ENCODE measurements at places on chromosomes 2 and 18.

- no peaks in the 10 kb centered on the region for H3K36me3 ChIP-seq
- no peak overlapping the region for H3K27ac ChIP-seq
- no peak for DNase-seq
- H3K4me3 ChIP-seq: no peak overlapping the region
These were observed 248.9 kb downstream of the TCF4 start for GRCh38 chr18:55338978-55339650.

DNA sequence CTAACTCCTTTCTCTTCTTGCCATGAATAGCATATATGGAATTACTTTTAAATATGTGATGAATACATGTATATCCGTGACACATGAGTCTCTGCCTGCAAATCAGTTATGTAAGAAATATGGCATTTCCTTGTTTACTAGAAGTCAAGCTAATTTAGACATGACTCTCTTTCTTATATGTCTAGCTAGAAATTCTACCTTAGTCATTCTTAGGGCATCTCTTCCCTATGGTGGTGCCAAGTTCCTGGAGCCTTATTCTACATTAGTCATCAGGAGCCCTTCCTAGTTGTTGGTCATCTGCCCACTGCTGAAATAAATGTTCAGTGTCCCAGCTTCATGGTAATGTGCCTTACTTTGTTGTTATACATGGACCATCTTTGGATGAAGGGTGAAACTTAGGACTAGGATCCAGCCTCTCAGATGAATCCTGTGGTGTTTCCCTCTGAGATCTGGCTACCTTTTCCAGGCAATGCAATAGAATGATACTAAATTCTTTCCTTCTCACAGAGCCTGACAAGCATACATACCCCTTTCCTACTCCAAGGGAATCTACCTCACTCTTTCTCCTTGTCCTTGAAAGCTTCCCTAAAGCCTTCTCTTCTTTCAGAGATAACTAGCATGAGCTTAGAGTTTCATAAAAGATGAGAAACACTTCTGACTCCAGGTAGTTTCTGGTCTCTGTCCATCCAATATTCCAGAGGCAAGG, 415.3 kb upstream of the VWC2L start:
- H3K4me3 ChIP-seq: no peak overlapping the region
- no peak overlapping the region for H3K27ac ChIP-seq
- DNase-seq: no peak

DNA sequence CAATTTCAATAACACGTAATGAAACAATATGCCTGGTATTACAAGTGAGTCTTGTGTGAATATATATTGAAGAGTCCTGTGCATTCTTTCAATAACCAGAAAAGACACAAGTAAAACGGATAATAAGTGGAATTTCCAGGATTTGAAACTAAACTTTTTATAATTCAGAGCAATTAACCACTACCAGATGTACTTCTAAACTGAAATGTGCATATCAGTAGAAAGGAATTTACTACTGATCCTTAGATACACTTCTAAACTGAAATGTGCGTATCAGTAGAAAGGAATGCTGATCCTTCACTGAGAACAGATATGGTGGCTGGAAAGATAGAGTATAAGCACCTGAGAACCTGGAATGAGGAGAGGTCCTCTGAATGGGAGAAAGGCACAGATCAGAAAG, 470.9 kb upstream of the SPHKAP start:
- H3K36me3 ChIP-seq: no peaks in the 10 kb centered on the region
- no peak overlapping the region for H3K4me3 ChIP-seq
- DNase-seq: no peak
- no peaks in the 10 kb centered on the region for H3K27me3 ChIP-seq

DNA sequence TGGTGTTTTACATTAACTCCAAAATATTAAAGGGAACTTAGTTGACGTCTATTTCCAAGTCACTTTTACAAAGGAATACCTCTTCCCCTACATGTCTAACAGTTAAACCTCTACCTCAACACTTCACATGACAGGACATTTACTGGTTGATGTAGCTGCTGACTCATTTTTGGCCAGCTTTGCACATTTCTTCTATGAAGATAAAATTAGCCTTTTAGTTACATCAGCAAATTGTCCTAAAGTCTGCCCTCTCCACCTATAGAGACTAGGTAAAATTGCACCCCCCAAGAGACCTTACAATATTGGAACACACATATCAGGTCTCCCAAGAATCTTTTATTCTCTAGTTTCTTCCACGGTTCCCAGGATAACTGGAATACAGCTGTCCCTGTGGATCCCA, 10.1 kb upstream of the CERS6 start:
- H3K27me3 ChIP-seq: no peaks in the 10 kb centered on the region
- DNase-seq: no peak
- no peak overlapping the region for H3K4me3 ChIP-seq
- H3K27ac ChIP-seq: no peak overlapping the region
- H3K4me1 ChIP-seq: no peaks in the 10 kb centered on the region

DNA sequence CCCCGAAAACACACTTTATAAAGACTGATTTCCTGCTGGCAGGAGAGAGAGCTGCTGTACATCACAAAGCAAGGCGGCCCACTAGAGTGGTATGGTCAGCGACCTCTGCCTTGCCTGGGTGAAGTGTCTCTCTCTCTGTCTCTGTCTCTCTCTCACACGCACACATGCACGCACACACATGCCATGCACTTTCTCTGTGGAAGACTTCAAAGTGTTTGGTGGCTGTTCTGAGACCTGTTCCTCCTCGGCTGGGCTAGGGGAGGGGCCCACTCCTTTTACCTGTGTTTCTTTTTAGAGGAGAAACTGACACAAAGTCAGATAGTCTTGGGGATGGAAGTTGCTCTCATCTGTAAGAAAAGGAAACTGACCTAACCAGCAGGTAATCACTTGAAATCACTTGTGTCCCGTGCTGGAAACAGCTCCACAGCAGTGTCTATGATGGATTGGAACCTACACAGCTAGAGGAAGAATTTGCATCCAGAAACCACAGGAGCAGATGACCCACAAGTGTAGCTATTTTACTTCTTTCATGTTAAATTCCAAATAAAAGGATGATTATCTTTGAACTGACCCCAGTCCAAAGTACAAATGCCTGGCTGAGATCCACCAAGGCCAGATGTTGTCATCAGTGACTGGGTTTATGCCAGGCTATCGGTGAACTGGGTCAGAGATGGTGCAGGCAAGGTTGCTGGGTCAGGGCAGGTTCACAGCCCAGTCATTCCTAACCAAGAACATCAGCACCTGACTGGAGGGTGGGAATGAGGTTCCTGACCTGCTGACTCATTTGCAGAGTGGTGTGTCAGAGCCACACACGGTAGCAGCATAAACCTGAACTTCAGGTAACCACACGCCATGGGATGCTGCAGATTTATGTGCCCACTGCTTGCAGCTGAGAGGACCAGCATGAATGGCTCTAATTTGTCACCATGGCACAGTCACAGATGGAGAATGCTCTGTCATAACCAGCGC, 63.0 kb downstream of the NPAS2 start:
- DNase-seq: no peak
- no peak overlapping the region for H3K27ac ChIP-seq
- no peaks in the 10 kb centered on the region for H3K27me3 ChIP-seq
- H3K36me3 ChIP-seq: no peaks in the 10 kb centered on the region
- no peak overlapping the region for H3K4me3 ChIP-seq

DNA sequence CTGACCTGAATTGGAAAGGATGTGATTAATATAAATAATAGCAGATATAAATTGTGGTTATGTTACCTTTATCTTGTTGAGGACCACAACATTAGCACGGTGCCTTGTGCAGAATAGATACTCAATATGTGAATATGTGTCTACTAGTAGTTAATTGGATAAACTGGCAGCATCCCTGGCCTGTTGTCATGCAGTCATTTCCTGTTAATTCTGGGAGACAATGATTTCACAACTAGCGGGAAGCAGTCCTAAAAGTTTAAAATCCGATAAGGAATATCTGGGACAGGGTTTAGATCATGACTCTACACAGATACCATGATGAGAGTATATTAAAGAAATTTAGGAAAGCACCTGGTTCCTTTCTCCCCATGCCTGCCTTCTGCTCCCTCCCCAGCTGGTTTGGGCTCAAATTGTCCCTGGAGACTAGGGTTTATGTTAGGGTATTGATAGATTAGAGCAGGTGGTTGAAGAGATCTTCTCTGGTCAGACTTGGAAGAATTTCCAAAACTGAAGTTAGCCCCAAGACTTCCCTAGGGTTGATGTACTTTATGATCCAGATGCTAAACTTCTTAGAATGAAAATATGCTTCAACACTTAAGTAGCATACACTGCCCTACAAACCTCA, 32.8 kb downstream of the CYBRD1 start:
- H3K27ac ChIP-seq: no peak overlapping the region
- DNase-seq: no peak
- no peaks in the 10 kb centered on the region for H3K4me1 ChIP-seq
- no peak overlapping the region for H3K4me3 ChIP-seq
- H3K27me3 ChIP-seq: no peaks in the 10 kb centered on the region

DNA sequence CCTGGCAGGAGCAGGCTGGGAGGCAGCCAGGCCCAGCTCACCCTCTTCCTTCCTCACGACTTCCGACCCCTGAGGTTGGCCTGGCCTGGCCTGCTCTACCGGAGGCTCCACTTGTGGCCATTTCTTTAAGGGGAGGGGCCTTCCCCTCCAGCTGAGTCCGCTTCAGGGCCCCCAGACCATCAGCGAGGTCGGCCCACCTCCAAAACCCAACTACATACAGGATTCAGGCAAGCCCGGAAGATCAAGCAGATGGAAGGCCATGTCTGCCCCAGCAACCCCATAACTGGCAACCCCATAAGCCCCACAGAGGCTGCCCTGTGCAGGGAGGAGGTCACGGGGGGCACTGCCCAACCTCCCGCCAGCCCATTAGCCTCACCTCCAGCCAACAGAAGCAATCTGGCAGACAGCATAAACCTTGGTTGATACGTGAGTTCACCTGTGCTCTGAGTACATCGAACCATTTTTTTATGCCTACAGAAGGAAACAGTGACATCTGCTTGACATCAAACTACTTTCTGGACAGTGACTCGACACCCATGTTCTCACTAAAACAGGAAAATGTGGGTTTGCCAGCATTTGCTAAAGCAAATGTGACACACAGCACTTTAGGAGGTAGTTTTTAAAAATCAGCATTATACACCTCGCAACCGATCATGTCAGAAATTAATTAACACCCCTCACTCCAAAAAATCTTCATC, 98.9 kb downstream of the EIPR1 start:
- peaks cover 4% of the 10 kb centered on the region for H3K4me1 ChIP-seq
- H3K27ac ChIP-seq: no peak overlapping the region
- H3K27me3 ChIP-seq: no peaks in the 10 kb centered on the region
- H3K4me3 ChIP-seq: no peak overlapping the region

GRCh38 chr2:68388358-68388757, 23.3 kb downstream of the PLEK start:
- H3K36me3 ChIP-seq: no peaks in the 10 kb centered on the region
- H3K27ac ChIP-seq: no peak overlapping the region
- H3K4me1 ChIP-seq: no peaks in the 10 kb centered on the region

GRCh38 chr2:121677855-121678254, 28.6 kb upstream of the CLASP1 start:
- H3K27me3 ChIP-seq: no peaks in the 10 kb centered on the region
- no peaks in the 10 kb centered on the region for H3K36me3 ChIP-seq
- DNase-seq: no peak
- no peaks in the 10 kb centered on the region for H3K4me1 ChIP-seq
- no peak overlapping the region for H3K27ac ChIP-seq

GRCh38 chr18:79471046-79471445, 75.3 kb downstream of the NFATC1 start:
- no peaks in the 10 kb centered on the region for H3K27me3 ChIP-seq
- no peak overlapping the region for H3K27ac ChIP-seq
- DNase-seq: no peak
- no peak overlapping the region for H3K4me3 ChIP-seq

- no peak overlapping the region for H3K4me3 ChIP-seq
- no peak for DNase-seq
- H3K27ac ChIP-seq: no peak overlapping the region
- no peaks in the 10 kb centered on the region for H3K36me3 ChIP-seq
- no peaks in the 10 kb centered on the region for H3K4me1 ChIP-seq
These were observed 12.4 kb downstream of the NABP1 start for GRCh38 chr2:191690327-191690726.

DNA sequence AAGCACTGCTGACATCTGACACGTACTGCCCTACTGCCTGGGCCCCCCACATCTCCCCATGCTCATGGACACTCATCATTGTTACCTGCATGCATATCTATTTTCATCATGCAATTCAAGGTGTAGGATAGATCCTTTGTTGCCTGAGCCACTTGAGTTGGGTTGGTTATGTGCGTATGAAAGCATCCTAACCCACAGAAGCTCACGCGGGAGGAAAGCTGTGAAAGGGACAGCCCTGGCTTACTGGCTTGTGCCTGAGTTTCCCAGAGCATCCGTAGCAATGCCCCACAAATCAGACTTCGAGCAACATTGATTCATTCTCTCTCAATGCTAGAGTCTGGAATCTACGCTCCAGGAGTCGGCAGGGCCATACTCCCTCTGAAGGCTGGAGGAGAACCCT, 285.5 kb downstream of the PHLPP1 start:
- DNase-seq: no peak
- H3K27me3 ChIP-seq: no peaks in the 10 kb centered on the region

DNA sequence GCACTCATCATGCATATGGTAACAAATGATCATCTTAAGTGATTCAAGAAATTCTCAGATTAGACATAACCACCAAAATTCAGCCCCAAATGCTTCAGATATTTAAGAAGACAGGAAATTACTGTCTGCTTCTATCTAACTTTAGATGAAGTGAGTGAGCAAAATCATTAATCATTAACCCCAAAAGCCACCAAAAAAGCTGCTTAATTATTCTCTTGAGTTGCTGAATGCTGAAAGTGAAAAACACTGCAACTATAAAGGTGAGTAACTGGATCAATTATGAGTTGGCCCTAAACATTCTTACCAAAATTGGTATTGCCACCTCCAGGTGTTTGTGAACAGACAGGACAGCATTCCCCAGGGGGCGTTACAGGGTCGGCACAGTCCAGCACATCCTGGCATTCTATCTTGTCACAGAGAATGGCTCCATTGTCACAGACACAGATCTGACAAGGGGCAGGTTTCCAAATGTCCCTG, 69.6 kb downstream of the COL5A2 start:
- no peak overlapping the region for H3K27ac ChIP-seq
- H3K36me3 ChIP-seq: no peaks in the 10 kb centered on the region
- H3K4me3 ChIP-seq: no peak overlapping the region
- no peaks in the 10 kb centered on the region for H3K4me1 ChIP-seq
- DNase-seq: no peak
- H3K27me3 ChIP-seq: no peaks in the 10 kb centered on the region

DNA sequence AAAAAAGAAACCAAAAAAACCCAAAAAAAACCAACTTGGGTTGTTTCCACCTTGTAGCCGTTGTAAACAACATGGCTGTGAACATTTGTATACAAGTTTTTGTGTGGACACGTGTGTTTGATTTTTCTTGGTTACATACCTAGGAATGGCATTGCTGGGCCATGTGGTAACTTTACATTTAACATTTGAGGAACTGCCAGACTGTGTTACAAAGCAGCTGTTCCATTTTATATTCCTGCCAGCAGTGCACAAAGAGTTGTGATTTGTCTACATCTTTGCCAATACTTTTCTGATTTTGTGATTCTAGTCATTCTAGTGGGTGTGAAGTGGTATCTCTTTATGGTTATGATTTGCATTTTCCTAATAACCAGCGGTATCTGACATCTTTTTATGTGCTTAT, 22.5 kb downstream of the LPIN1 start:
- no peak overlapping the region for H3K4me3 ChIP-seq
- no peak overlapping the region for H3K27ac ChIP-seq
- no peaks in the 10 kb centered on the region for H3K27me3 ChIP-seq
- no peaks in the 10 kb centered on the region for H3K36me3 ChIP-seq
- DNase-seq: no peak
